ENCODE measurements at places on chromosomes 3 and 15. TPM values are rescaled to one million over a fixed set of nuclear protein-coding genes. Genes with fewer than 3 reads are reported as not detected.

DNA sequence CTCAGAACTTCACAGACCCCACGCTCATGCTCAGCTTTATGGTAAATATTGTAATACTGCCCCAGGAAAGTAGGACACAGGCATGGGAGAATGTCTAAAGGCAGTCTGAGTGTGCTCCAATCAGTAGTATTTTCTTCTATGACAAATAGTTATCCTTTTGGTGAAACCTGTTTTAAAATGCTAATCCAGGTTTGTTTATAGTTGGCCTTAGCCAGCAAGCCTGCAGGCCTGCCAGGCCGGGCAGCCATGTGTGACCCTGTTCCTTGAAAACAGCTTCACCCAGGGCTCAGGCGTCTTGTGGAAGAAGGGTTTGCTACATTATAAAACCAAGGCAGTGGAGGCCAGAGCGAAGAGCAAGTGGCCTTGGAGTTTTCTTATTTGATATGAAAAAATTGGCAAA, 104.7 kb downstream of the SEMA6D start:
- no peak for DNase-seq

- DNase-seq = no peak
Measured at GRCh38 chr3:129460155-129460554, 20.1 kb downstream of the IFT122 start.

- no peak for DNase-seq
Measured at GRCh38 chr15:66578286-66578875, 12.6 kb upstream of the LCTL start.

Gene ITIH4
- 34.2 TPM for total RNA-seq

- no peak for DNase-seq
Measured at GRCh38 chr3:42803414-42804105, 730 bp downstream of the HIGD1A start.

DNA sequence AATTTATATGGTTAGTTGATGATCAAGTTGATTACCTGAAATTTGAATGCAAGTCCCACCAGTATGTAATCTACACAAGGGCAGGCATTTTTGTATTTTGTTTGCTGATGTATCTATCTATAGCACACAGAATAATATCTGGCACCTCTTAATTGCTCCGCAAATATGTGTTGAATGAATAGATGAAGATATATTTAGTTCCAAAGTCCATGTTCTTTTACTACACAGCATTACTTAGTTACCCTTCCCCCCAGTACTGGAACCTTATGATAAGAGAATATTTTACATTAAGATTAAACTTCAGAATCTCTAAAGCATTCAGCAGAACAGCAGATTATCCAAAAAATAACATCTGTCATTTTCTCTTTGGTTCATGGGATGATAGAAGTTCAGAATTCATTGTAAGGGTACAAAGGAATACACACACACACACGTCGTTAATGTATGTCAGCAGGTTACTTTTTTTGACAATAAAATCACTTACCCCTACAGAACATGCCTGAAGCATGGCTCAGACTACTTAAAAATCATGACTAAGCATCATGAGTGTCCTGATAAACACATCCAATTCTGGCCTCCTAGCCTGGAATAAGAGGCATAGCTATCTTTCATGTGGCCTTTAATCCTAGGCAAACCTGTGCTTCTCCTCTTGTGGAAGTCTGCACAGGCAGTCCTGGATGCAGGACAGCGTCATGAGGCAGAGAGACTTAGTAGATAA, 148.9 kb upstream of the TBC1D5 start:
- DNase-seq = no peak

DNA sequence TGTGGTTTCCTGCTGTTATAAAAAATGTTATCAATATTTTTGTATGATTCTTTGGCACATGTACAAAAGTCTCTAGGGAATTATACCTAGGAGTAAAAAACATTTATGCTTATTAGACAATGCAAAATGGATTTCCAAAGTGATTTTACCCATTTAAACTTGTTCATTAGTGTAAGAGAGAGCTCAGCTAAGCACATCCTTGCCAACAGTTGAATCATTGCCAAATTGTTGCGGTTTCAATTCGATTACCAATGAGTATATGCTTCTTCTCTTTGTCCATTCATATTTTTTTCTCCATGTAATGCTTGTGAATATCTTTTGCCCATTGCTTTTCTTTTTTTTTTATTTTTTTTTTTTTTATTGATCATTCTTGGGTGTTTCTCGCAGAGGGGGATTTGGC, 17.2 kb downstream of the CASR start:
- no peak for DNase-seq

Gene ADGRG7
- not detected for total RNA-seq

DNA sequence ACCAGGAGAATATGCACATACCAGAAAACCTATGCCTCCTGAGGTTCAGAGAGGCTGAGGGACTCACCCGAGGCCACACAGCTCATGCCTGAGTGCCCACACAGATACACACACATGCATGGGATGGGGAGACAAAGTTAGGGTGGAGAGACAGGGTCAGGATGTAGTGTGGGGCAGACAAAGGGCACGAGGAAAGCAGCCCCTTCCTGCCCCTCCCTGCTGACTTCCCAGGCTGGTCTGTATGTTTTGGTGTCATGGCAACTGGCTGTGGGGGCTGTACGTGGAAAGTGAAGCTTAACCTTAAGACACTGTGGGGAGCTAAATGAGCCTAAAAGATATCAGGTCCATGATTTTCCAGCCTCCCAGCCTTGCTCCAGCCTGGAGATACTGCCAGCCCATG, 57.8 kb downstream of the EPHB3 start:
- no peak for DNase-seq

- DNase-seq = no peak
Measured at GRCh38 chr15:98444138-98444537, 204.2 kb upstream of the IGF1R start.

GRCh38 chr15:41634072-41634626, 26.1 kb upstream of the MGA start:
- no peak for DNase-seq

Gene CCR5
- 1.1 TPM for total RNA-seq

DNA sequence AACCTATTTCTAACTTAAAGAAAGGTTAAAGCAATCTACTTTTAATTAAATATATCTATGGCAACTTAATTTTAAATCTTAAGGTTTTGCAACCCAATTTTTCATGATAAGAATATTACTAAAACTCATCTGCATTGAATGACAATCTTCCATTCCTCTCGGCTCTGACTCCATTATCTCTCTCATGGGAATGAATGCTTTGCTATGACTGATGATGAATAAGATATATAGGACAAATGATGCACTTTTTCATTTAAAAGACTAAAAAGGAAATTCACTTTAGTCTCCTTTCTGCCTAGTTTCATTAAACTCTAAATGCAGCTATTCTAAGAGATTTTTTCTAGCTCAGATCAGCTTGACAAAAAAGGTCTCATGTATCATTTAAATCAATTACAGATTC, 68.7 kb downstream of the GBE1 start:
- DNase-seq = no peak

GRCh38 chr3:109254770-109255169, 61.5 kb downstream of the DPPA2 start:
- no peak for DNase-seq
